Placental pericyte (primary cell): ENCODE measurements at places on chromosomes 2 and 18. TPM values are rescaled to one million over a fixed set of nuclear protein-coding genes. Genes with fewer than 3 reads are reported as not detected.

ANKRD29 gene
- 0.22 and 1.3 TPM in 2 replicates for total RNA-seq

ZSWIM2 gene
- total RNA-seq = not detected in 2 replicates

CYP27C1 gene
- total RNA-seq = not detected in 2 replicates

FEV gene
- not detected in 2 replicates for total RNA-seq

ASB18 gene
- total RNA-seq = not detected in 2 replicates

MARCHF4 gene
- 1.1 and 8.7 TPM in 2 replicates for total RNA-seq

SKA1 gene
- 2.0 and 36.8 TPM in 2 replicates for total RNA-seq

RAB17 gene
- total RNA-seq = 0.22 and 0.43 TPM in 2 replicates

GALM gene
- total RNA-seq = 18.3 and 18.8 TPM in 2 replicates

PELI1 gene
- total RNA-seq = 6.6 and 16.3 TPM in 2 replicates

UPP2 gene
- not detected in 2 replicates for total RNA-seq

AKAIN1 gene
- not detected in 2 replicates for total RNA-seq

CCDC178 gene
- under 0.01 TPM in 1 of 2 replicates, not detected in the other for total RNA-seq

MAPK4 gene
- total RNA-seq = not detected in 2 replicates

KCNE4 gene
- 2.4 and 3.1 TPM in 2 replicates for total RNA-seq

MBP gene
- total RNA-seq = 7.2 and 13.1 TPM in 2 replicates
